ENCODE measurements at places on chromosomes 12 and 14.

GRCh38 chr14:44316647-44317440, 190.2 kb downstream of the FSCB start:
- DNase-seq, result no peak

GRCh38 chr14:64860039-64860438, 19.7 kb downstream of the SPTB start:
- DNase-seq, result no peak

DNA sequence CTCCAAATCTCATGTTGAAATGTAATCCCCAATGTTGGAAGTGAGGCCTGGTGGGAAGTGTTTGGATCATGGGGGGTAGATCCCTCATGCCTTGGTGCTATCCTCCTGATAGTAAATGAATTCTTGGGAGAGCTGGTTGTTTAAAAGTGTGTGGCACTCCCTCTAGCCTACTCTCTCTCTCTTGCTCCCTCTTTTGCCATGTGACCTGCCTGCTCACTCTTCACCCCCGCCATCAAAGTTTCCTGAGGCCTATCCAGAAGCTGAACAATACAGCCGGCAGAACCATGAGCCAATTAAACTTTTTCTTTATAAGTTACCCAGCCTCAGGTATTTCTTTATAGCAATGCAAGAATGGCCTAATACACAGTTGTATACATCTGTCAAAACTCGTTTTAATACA, 62.5 kb downstream of the BCL2L14 start:
- no peak for DNase-seq

DNA sequence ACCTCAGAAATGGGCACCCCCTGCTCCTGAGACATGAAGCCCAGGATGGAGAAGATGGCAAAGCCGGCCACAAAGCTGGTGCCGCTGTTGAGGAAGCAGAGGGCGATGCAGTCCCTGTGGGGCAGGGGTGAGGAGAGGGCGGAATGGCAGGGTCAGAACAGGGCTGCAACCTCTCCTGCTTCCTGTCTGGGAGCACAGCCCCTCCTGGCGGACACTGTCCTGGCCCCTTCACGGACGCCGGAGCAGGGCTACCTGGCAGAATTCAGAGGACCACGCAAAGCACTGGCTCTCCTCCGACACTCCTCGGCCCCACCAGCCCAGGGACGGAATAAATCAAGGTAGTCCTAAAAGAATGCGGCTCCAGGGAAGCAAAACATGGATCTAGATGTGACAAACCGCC, 12.4 kb upstream of the SLC6A12 start:
- no peak for DNase-seq

DNA sequence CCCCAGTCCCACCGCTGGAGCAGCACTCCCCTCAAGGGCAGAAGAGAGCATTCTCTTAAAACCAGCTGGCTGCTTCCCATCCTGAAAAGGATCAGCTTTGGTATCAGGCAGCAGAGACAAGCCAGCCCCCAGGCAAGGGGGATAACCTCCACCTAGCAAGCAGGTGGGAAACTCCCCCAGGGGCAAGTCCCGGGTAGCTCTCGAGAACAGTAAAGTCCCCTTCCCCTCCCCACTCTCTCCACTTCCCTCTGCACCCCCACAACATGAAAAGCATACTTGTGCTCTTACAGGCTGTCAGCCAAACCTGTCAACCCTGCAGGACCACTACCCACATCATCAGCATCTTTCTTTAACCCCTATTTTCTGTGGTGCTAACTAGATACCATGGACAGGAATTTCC, 254.0 kb downstream of the NTF3 start:
- DNase-seq, result no peak

DNA sequence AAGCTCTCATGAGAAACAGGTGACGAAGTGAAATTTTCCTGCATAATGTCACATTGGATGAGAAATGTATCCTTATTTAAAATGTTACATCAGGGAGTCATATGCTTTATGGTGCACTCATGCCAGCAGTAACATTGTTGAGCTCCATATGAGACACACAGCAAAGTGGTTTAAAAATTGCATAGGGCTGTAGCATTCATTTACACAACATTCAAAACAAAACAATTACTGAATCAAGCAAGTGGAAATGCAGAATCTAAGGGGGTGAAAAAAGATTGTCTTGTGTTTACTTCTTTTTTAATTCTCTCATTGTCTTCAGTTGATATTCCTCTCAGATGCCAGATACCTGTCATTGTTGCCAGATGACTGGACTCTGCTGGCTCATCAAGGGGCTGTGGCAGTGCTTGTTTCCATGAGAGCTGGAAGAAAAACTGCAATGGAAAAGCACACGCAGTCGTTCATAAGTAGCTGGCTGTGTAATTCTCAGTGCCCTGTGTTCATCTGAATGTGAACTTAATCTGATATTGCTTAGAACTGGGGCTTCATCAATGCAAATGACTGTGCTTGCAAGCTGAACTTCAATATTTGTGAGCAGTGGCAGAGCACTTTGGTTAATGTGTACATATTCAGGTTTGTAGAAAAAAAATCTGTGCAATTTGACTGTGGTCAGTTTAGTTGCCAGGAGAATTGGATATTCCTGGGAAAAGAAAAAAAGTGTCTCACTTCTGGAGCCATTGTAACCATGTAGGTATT, 305.6 kb downstream of the RAD51B start:
- no peak for DNase-seq

DNA sequence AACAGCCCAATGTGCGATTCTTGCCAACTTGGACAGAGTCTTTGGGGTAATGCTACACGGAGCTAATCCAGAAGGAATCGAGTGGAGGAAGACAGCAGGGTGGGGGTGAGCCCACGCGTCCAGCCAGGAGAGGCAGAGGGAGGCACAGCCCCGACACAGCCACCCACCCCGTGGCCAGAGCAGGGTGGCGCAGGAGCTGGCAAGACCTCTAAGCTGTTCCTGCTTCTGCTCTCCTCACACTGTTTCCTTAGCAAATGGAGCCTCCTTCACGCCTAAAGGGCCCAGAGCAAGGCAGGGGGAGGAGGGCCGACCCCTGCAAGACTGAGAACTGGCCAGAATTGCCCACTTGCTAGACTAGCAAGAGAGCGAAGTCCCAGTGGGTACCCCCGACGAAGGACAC, 91.5 kb downstream of the FBXL14 start:
- no peak for DNase-seq

GRCh38 chr12:43338848-43339526, 213.0 kb downstream of the ADAMTS20 start:
- no peak for DNase-seq

DNA sequence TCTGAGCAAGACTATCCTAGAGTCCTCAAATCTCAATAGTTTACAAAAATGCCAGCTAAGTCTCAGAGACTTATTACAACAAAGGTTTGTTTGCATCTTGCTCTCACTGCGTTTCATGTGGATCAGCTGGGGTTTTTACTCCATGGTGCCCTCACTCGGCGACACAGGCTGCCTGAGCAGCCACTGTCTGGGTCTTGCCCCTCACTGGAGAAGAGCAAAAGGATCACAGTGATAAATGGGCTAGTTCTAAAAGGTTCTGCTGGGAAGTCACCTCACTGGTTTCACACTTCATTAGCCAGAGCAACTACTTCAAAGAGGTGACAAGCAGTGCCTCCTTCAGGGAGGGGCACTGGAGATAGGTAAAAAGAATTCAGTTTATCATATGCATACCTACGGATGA, 392.0 kb downstream of the RPL10L start:
- no peak for DNase-seq

DNA sequence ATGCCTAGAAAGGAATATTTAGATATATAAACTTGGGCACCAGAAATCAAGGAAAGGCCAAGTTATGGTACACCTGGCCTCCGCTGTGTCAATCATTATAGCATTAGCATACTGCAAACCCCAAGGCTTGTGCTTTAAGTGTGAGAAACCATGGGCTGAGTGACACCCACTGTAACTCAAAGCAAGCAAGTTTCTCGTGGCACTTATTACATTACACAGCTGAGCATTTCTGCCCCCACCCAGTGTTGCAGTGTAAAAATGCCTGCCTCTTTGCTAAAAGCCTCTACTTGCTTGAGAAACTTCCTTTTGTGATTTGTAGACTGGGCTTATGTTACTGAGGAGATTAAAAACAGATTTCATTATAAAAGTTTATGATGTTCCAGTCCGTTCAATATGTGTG, 122.0 kb downstream of the TGFB3 start:
- no peak for DNase-seq

DNA sequence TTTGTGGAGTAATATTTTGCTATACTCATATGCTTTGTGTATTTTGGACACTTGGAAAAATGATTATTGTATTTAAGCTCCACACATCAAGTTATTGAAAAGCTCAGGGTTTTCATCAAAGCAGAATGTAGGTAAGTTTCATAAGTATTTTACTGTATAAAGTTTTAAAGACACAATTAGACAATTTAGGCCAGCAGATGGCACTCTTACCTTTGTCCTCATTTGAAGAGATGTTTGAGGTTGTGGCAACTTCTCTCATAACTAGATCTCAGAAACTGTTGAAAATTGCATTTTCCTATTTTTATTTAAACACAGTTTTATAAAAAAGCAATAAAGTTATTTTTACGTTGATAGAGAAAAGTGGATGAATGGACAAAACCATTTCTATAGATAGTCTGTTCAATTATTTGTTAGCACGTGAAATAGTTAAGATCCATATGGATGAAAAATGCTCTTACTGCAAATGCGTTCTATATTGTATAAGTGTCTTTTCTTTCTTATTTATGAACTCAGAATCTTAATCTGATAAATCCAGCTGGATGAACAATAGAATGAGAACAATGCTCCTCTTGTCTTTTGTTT, 300.0 kb downstream of the AEBP2 start:
- no peak for DNase-seq

DNA sequence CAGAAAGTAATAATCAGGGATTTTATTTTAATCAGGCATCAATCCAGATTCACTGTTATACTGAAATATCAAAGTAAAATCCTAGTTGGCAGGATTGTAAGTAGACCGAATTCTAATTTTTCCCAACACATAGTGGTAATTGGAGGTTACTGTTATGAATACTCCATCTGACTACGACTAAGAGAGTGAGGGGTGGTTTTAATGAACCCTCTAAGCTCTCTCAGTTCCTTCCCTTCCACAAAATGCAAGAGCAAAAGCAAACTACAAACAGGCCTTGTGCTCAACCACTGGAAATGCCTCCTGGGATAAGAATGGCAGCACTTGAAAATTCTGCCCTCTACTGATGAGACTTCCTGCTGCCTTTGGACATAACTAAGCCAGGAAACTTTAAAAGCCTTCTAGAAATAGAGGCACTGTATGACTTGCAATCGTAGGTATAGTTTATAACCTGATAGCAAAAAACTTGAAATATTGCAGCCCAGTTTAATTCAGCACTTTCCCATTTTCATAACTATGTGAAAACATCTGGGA, 184.8 kb downstream of the SLC16A7 start:
- DNase-seq, result peak; percentile 13

DNA sequence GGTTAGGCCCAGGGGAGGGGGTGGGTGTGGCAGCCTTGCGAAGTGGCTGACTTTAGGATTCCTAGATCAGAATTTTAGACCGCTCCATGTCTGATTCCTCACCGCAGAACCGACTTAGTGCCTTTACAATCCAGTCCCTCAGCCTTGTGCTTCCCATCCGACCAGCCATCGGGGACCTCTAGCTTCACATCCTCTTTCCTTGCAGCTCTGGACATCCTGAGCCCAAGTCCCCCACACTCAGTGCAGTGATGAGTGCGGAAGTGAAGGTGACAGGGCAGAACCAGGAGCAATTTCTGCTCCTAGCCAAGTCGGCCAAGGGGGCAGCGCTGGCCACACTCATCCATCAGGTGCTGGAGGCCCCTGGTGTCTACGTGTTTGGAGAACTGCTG, 557 bp downstream of the COPS7A start:
- no peak for DNase-seq

DNA sequence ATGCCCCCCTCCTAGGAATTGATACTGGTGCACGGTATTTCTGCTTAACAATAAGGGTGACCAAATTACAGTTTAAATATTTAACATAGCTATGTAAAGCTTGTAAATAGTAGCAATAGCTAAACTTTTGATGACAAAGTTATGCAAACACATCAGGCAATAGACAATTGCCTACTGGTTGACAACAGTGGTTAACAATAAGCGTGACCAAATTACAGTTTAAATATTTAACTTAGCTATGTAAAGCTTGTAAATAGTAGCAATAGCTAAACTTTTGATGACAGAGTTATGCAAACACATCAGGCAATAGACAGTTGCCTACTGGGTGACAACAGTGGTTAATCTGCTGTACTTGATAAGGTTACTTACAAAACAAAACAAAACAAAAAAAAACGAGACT, 886.5 kb upstream of the FLRT2 start:
- DNase-seq, result no peak

DNA sequence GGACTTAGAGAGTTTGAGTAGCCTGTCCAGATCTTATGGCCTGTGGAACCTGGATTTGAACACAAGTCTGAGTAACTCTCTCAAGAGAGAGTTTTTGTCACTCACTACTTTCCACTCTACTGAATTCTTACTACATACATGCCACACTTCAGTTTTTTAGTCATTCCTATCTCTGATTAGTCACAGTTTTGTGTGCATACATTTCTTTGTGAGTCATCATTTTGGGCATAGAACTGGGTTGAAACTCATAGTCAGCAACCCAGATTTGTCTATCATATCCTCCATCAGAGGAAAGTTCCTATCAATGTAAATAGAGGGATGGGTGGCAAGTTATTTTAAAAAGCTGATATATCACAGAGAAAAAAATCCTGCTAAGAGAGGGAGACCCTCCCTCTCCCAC, 42.9 kb downstream of the FLRT2 start:
- no peak for DNase-seq

DNA sequence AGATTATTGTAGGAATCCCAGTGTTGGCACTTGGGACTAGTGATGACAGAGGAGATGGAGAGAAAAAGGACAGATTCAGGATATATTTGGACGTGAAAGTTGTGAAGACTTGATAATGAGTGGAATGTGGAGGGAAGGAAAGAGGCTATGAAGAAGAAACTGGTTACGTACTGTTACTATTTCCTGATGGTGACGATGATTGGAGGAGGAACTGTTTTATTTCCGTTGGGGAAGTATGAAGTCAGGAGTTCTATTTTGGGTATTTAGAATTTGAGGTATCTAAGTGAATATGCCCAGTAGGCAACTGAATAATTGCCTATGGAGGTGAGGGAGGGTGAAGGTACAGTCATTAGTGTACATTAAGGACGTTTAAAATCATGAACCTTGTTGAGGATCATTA, 207.2 kb downstream of the TMTC2 start:
- no peak for DNase-seq

- DNase-seq, result no peak
Observed at GRCh38 chr12:95955549-95956159, 12.5 kb downstream of the AMDHD1 start.

GRCh38 chr12:89907659-89908058, 199.0 kb upstream of the ATP2B1 start:
- DNase-seq, result no peak
